SK-MEL-5 (cell line): ENCODE measurements at places on chromosomes 1 and 21.
A peak's percentile ranks its signal among the peaks of the same experiment; 100 is the strongest.

- no peak for DNase-seq
Observed at GRCh38 chr1:86105533-86105866, 51.1 kb downstream of the COL24A1 start.

DNA sequence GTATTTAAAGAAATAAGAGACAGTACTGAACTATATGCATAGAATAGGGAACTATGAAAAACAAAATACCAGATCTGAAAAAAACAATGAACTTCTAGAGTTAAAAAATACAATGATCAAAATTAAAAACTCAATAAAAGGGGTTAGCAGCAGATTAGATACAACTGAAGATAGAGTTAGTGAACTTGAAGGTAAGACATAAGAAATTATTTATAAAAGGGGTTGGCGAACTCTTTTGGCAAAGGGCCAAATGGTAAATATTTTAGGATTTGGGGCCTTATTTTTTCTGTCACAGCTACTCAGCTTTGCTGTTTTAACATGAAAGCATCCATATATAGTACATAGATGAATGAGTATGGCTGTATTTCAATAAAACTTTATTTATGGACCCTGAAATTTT is 111.4 kb downstream of the ST3GAL3 start:
- DNase-seq: no peak

DNA sequence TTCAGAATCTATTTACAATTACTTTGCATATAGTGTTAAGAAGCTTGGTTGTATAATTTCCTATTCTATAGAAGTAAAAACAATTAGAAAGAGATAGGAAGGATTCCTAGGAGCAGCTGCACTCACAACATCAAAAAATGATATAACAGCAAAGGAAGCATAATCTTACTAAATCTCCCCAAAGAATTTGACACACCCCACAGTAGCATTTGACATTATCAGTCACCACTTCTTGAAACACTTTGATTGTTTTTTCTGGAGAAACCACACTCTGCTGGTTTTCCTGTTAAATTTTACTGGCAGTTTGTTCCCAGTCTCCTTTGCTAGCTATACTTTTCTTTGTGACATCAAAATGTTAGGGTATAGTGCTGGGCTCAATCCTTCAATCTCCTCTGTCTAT is 100.8 kb upstream of the KIAA1614 start:
- no peak for DNase-seq

DNA sequence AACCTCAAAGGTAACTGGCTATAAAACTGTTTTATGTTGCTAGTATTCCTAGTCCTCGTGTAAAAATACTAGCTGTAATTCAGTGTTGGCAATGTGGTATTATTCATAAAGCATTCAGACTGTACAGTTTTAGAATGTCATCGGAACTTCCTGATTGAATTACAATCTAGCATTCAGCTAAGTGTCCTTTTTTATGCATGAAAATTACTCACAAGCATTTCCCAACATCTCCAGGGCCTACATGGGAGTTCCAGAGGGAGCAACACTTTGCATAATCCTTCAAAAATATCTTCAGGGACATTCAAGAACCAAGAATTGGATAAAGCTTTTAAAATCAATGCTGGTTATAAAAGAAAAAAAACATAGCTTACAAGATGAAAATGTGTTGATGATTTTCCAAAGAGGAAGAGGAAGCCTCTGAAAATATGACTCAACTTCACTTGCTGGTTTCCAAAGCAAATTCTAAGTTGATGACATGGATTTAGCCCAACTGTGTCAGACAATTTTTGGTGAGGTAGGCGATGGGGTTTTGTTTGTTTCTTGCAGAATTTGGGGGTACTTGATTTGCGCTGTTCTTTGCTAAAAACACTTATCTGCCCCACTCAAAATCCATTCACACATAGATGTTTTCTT is 137.8 kb downstream of the SLC44A5 start:
- no peak for DNase-seq

GRCh38 chr1:167648252-167648849 is 18.3 kb downstream of the RCSD1 start:
- DNase-seq: no peak

GRCh38 chr1:210531475-210532222 is 202.9 kb downstream of the HHAT start:
- DNase-seq: no peak

DNA sequence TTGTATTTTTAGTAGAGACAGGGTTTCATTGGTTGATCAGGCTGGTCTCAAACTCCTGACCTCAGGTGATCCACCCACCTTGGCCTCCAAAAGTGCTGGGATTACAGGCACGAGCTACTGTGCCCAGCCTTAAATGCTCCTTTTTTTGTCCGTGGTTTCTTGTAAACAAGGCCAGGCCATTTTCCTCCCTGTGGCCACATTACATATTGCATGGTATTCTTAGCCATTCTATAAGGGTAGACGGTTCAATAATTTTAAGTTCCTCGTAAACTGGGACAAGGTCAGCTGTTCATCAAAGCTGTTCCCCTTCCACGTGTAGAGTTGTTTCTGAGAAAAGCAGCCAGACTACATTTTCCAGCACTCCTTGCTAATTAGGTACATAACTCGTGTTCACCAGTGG is 10.3 kb upstream of the LUZP1 start:
- DNase-seq: peak; percentile 46

GRCh38 chr1:162070825-162071224 is 1.3 kb downstream of the NOS1AP start:
- no peak for DNase-seq

GRCh38 chr1:45999507-45999906 is 132.9 kb downstream of the PIK3R3 start:
- DNase-seq: no peak

GRCh38 chr1:150567717-150568593 is 11.5 kb downstream of the MCL1 start:
- DNase-seq: no peak

DNA sequence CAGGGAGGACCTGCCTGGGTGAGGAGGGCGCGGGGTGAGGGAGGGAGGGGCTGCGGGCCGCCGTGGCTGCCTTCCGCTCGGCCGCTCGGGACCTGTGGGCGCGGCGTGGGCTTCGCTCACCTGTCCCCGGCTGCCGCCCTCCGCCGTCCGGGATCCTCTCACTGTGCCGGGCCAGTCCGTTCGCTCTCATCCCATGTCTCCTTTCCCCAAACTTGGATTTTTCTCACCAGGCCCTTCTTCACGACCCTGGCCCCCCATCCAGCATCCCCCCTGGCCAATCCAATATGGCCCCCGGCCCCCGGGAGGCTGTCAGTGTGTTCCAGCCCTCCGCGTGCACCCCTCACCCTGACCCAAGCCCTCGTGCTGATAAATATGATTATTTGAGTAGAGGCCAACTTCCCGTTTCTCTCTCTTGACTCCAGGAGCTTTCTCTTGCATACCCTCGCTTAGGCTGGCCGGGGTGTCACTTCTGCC is 362 bp downstream of the ZBTB48 start:
- no peak for DNase-seq

DNA sequence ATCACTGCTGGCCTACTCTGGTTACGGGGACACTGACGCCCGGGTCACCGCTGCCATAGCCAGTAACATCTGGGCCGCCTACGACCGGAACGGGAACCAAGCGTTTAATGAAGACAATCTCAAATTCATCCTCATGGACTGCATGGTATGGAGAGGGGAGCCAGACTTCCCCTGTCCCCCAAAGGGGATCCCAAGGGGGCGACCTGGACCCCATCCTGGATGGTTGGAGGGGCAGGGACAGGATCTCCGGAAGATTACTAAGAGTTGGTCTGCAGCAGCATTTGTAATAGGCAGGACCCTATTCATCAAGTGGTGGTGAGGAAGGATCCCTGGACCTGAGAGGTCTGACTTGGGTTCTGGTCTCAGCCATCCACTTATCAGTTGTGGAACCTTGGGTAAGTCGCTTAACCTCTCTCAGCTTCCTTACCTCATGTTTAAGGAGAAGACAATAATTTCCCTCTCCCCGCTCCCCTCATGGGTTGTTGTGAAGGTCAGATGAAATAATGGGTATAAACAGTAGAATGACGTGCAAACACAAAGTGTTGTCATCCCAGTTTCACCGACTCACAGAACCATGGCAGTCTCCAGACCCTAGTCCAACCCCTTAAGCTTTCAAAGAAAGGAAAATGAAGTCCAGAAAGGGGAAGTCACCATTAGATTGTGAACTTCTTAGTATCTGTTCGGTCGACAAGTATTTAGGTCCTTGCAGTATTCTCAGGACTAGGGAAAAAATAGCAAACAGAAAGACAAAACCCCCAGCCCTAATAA is 883 bp downstream of the LAMTOR2 start:
- no peak for DNase-seq

DNA sequence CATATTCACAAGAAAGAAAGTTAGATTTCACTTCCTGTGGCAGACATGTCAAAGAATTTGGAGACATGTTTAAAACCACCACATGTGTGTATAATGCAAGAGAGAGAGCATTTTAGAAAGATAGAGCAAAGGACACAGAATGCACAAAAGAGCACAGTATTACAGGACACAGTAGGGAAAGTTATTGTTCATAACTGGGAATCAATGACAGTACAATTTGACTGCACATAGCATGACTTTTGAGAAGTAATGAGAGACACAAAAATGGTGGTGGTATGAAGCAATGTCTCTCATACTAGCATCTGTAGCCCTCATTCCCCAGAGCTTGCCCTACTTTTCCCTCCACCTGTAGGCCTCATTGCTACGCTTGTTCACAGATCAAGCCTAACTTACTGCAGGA is 499.2 kb downstream of the PTPRC start:
- no peak for DNase-seq

- no peak for DNase-seq
Observed at GRCh38 chr1:54678776-54679643, 36.7 kb upstream of the TTC4 start.

DNA sequence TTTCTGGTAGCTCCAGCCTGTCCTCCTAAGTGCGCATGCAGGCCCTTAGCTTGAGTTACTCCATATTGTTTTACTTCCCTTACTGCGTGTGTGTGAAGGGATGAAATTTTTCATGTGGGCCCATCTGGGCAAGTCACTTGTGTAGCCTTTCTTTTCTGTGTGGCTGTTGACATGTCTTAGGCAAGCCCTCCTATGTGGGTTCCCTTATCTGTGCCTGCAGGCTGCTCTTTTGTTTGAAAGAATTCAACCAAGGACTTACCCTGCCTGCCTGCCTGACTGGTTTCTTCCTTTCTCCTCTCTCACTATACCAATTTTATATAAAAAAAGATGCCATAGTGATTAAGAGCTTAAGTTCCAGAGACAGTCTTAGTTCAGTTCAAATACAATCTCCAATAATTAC is 249.3 kb downstream of the ATG4C start:
- DNase-seq: no peak

DNA sequence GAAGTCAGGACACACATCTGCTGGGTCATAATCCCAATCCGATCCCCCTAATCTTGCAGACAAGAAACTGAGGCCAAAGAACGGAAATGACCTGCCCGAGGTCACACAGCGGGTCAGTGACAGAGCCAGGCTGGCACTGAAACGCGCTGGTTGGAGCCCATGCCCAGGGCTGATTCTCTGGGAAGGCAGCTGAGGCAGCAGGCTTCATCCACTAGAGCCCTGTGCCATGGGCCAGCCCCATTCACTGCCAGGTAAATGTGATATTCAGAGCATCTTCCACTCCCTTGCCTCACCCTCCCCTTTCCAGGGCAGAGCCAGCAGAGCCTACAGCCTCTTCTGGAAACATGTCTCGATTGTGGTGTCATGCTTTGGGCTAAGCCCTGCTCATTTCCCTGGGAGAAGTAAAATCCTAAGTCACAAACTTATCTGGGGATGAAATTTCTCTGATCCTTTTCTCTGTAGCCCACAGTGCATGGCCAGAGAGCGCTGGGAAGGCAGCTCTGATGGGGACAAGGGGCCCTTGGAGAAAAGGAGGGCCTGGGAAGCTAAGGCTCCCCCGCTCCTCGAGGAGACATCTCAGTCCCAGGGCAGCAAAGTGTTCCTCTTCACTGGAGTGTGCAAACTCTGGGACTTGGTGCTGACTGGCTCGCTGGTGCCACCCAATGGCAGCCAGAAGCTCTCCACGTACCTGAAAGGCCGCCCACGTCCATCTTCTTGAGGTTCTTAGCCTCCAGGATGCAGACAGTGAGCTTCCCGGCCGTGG is 110.4 kb downstream of the SYT2 start:
- peak; percentile 80 for DNase-seq

DNA sequence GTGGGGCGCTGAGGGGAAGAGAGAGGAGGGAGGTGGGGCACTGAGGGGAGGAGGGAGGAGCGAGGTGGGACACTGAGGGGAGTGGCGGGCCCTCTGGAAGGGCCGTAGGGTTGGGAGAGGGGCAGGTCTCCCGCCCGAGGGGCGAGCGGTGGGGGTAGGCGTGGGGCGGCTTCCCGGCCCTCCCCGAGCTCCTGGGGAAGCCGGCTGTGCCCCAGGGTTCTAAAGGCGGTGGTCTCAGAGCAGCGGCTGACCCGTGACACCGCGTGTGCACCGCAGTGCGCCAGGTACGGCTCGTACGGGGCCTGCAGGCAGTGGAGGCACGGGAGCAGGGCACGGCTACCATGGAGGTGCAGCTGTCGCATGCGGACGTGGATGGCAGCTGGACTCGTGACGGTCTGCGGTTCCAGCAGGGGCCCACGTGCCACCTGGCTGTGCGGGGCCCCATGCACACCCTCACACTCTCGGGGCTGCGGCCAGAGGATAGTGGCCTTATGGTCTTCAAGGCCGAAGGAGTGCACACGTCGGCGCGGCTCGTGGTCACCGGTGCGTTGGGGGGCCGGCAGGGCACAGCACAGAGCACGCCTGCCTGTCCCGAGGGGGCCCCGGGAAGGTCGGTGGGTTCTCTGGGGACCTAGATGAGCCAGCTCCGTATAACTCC is 68.5 kb downstream of the OBSCN start:
- DNase-seq: no peak
